ENCODE measurements at places on chromosomes 3 and 15. TPM values are rescaled to one million over a fixed set of nuclear protein-coding genes. Genes with fewer than 3 reads are reported as not detected.

LYZL4 gene
- not detected for total RNA-seq

- no peak overlapping the region for H3K27ac ChIP-seq
- H3K4me1 ChIP-seq = peaks cover 7% of the 10 kb centered on the region
- H3K4me3 ChIP-seq = no peak overlapping the region
- DNase-seq = no peak
- H3K27me3 ChIP-seq = peaks cover 14% of the 10 kb centered on the region
Measured at GRCh38 chr3:141055536-141056445, 4.6 kb downstream of the SPSB4 start.

CCDC39 gene
- total RNA-seq = not detected

TMEM45A gene
- 0.21 TPM for total RNA-seq

MAPKAPK3 gene
- 106 TPM for total RNA-seq

DNA sequence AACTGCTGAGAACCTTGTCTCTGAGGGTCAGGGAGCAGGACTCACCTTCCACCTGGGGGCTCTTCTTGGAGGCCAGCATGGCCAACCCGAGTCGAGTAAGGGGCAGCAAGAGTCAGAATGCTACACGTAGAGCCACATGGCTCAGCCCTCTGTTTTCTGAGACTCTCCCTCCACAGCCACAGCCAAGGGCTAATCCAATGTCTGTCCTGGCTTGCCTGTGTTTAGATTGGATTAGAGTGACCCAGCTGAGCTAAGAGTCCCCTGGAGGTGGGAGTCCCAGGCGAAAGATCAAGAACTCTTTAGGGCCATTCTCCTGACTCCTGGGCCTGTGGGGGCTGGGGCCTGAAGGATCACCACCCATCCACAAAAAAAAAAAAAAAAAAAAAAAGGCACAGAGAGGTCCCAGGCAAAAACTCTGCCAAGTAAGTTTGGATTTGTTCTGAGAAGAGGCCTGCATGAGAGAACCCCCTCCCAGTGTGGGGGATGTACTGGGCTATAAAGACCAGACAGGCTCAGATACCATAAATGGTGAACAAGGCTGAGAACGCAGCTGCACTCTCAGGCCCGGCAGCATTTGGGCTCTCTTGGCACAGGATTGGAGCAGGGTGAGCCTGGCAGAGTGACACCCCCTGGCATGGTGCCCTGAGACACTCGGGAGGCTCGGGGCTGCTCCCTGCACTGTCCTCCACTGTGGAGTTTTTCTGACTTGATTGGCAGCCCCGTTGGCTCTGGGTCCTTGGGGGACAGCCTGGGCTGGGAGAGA lies 88.0 kb upstream of the OSBPL11 start:
- H3K36me3 ChIP-seq = no peaks in the 10 kb centered on the region
- no peaks in the 10 kb centered on the region for H3K4me1 ChIP-seq
- no peak overlapping the region for H3K4me3 ChIP-seq
- H3K27ac ChIP-seq = no peak overlapping the region
- peaks cover 1% of the 10 kb centered on the region for H3K27me3 ChIP-seq
- DNase-seq = no peak

ISLR2 gene
- total RNA-seq = not detected

DNA sequence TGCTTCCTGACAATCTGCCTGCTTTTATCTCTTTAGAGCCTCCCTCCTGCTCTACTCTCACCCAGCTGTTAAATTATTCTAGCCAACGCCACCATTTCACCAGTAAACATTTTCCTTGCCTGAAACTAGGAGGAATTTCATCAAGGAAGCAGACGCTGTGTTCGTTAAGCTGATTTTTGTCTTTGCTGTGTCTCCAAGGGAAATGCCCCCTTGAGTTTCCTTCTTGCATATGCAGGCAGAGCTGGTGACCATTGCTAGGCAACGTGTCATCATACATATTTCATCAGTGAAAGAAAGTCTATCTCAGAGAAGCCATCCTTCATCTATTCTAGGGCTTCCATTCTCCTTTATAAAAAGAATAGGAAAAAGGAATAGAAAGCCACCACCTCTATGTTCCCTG lies 87.0 kb upstream of the ST8SIA2 start:
- no peaks in the 10 kb centered on the region for H3K36me3 ChIP-seq
- H3K4me3 ChIP-seq = no peak overlapping the region
- H3K4me1 ChIP-seq = no peaks in the 10 kb centered on the region
- no peak overlapping the region for H3K27ac ChIP-seq

GRCh38 chr3:163587342-163587741 lies 1491.0 kb downstream of the SI start:
- no peak overlapping the region for H3K4me3 ChIP-seq
- H3K27me3 ChIP-seq = no peaks in the 10 kb centered on the region
- no peaks in the 10 kb centered on the region for H3K36me3 ChIP-seq
- DNase-seq = no peak

CASR gene
- not detected for total RNA-seq

DNA sequence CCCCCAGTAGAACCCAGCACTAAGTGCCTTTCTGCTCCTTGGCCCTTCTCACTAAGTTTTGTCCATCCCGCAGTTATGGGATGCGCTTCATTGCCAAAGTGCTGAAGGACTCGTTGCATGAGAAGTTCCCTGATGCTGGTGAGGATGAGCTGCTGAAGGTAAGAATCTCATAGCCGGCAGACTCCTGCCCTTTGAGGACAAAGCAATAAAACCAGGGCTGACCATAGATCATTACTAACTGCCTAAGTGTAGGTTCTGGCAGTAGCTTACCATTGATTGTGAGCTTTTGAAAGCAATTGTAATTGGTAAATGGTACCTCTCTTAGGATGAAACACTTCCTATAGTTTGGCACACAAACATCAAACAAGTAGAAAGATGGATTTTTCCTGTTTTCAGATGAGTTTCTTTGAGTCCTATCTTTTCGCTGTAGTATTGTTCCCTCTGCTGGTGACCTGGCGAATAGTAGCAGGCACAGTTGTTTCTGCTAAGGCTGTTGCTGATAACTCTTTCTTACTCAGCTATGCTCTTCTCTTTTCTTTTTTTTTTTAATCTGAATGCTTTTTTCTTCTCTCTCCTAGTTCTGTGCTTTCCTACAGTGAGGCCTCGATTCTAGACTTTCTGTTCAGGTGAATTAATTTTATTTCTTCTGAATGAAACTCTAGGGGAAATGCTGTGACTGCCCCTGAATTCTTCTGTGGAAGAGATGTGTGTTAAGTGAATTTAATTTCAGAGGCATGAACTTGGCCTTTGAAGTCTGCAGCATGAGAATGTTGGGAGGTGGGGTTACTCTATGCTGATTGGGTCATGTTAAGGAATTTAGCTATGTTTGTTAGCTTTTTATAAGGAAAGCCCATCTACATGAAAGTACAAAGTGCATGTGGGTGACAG lies 47.4 kb upstream of the CRTC3 start:
- H3K27ac ChIP-seq = no peak overlapping the region
- H3K4me3 ChIP-seq = no peak overlapping the region
- H3K4me1 ChIP-seq = peaks cover 16% of the 10 kb centered on the region
- DNase-seq = peak; percentile 74

CADM2 gene
- not detected for total RNA-seq

DNA sequence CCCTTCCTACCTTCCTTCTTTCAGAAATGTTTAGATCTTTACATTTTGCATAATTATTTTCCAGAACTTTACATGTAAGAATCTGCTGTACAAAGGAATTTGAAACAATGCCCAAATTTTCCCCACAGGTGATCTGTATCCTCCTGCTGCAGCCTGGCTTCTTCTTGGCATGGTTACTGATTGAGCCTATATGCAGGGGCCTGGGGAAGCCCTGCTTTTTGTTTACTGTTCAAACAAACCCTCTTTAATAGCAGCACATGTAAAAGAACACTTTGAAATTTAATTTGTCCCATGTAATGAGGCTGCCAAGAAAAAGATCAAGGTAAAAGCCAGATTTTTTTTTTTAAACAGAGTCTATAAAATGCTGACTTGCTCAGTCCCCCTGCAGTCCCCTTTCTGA lies 432.2 kb downstream of the TUSC7 start:
- H3K4me1 ChIP-seq = no peaks in the 10 kb centered on the region
- H3K27me3 ChIP-seq = peaks cover 3% of the 10 kb centered on the region
- DNase-seq = no peak
- H3K36me3 ChIP-seq = peaks cover 1% of the 10 kb centered on the region
- no peak overlapping the region for H3K27ac ChIP-seq
- H3K4me3 ChIP-seq = no peak overlapping the region

- peaks cover 36% of the 10 kb centered on the region for H3K4me1 ChIP-seq
- H3K27ac ChIP-seq = peak overlapping the region; percentile 48
- H3K4me3 ChIP-seq = peak overlapping the region; percentile 17
- no peaks in the 10 kb centered on the region for H3K27me3 ChIP-seq
Measured at GRCh38 chr3:115792206-115792955, 169.1 kb downstream of the GAP43 start.

DNA sequence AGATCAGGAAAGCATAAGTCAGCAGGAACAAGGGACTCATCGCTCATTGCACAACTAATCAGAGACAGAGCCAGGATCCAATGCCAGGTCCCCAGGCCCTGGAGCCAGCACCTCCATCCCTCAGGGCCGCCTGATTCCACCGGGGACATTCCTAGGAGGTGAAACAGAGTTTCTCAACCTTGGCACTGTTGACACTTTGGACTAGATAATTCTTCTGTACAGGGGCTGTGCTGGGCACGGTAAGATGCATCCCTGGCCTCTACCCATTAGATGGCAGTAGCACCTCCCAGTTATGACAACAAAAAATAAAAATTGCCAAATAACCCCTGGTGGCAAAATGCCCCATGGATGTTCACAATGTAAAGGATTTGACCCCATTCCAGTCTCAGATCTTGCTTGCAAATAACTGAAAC lies 127.7 kb downstream of the MTHFS start:
- peak; percentile 22 for DNase-seq
- no peaks in the 10 kb centered on the region for H3K4me1 ChIP-seq
- H3K36me3 ChIP-seq = no peaks in the 10 kb centered on the region
- no peak overlapping the region for H3K4me3 ChIP-seq

DNA sequence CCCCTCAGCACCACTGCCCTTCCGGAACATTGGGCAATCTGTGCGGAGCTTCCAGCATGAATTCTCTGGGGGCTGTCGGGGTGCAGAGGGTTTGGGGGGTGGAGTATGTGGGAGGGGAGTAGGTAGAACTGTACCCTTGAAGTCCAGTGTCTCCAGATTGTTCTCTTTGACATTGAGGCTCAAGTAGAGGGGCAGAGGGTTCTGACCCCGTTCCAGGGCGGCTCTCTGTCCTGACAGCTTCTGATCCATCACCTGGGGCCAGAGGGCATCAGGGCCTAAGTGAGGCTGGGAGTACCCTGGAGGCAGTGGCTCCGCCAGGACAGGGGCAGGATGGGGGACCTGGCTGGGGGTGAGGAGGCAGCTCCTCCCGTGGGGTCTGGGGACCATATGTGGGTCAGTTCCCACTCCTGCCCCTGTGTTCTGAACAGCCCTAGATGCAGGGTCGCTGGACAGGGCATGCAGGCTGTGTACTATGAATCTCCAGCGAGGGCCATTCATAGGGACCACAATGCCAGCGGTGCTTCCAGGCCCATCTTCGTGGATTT lies 22.1 kb downstream of the PLA2G4D start:
- no peak overlapping the region for H3K4me3 ChIP-seq
- H3K4me1 ChIP-seq = no peaks in the 10 kb centered on the region
- DNase-seq = no peak
- no peaks in the 10 kb centered on the region for H3K36me3 ChIP-seq
- H3K27me3 ChIP-seq = no peaks in the 10 kb centered on the region

All from activated naive CD4-positive, alpha-beta T cell treated with anti-CD3 and anti-CD28 coated beads for 36 hours (primary cell).